Anterior cingulate cortex (tissue), 58 donors: ENCODE measurements at places on chromosomes 4 and X.

DNA sequence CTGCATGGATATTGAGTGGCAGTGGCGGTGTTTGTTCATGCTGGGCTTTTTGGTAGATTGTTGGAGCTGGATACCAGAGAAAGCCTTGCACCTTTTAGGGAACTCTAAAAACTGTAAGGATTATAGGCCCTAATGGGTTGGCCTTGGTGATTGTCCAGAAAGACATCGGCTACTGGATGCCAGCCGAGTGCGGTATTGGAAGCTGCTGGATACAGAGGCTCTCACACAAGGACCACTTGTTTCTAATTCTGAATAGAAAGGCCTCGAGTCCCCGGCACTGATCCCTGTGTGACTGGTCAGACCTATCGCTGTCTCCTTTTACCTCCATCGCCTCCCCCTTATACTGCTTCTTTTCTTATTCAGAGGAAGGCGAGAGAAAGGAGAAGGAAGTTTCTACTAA lies 27.3 kb upstream of the SCOC start:
- no peak for DNase-seq

DNA sequence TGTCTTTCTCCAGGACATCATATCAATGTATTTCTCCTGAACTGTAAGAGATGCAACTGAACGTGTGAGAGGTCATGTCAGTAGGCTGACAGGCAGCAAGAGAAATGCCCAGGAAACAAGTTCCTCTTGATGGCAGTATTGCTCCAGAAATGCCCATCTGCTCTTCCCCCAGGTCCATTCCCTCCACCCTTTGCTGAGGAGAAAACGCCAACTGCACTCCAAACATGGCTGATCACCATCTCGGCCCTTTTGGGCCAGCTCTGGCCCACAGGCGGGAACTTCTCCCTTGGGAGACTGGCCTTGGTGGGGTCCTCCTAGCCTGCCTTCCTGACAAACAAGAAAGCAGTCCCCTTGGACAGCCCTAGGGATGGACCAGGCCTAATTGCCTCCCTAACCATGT lies 276.5 kb upstream of the AGTR2 start:
- DNase-seq: peak; percentile 21

DNA sequence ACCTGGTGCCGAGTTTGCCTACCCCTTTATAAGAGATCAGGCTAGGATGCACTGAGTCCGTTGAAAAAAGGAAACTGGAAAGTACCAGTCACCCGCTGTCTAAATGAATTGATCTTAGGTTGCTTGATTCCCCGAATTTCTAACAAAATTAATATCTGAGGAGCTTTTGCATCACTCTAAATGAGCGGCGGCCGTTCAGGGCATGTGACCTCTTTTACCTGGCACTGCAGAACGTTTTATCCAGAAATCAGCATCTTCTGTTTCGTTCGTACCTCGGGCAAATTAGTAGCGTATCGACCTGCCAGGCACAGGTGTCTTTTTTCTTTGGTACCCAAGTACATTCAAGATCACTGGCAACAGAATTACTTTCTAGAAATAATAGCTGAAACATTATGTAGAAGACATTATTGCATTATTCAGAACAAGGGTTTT lies 876 bp downstream of the KLHL2 start:
- no peak for DNase-seq

DNA sequence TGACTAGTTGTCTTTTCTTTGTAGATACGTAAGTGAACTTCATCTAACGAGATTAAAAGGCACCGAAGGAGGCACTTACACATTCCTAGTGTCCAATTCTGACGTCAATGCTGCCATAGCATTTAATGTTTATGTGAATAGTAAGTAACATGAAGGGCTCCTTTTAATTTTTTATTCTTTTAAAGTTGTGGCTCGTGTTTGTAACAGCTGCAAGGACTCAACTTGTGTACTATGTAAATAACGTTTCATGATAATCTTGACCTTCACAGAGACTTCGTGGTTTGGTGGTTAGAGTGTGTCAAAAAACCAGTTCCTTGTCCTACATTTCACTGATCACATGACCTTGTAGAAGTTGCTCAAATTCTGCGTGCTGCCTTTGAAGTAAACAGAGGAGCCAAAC lies 51.6 kb downstream of the KIT start:
- no peak for DNase-seq

DNA sequence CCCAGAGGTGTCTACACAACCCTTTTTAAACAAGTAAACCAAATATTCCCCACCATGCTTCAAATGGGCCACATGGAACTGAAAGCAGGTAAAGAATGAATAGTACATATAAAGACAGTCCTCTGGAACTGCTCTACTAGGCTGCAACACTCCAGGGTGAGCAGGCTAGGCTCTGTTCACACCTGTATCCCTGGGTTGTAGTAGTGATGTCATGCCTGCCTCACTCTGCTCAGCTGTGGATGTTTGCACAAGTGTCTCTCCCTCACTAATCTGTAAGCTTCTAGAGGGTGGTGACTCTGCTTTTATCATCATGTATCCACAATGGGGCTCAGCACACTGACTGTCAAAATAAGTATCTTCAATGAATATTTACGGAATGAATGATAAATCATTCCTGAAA lies 20.4 kb downstream of the LEF1 start:
- DNase-seq: no peak

DNA sequence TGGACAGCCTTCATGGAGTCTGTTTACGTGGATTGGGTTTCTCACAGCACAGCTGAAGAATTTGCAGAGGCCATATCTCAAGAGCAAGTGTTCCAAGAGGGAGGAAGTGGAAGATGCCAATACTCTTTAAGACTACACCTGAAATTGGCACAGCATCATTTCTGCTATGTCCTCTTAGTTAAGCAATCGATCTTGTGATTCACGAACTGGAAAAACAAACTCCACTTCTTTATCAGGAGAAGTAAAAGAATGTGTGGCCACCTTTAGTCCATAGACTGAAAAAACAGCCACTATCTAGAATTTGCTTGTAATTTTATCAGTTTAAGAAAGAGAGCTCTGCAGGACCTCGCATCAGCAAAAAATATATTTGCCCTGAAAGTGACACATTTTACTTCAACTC lies 473.1 kb upstream of the ATOH1 start:
- no peak for DNase-seq

DNA sequence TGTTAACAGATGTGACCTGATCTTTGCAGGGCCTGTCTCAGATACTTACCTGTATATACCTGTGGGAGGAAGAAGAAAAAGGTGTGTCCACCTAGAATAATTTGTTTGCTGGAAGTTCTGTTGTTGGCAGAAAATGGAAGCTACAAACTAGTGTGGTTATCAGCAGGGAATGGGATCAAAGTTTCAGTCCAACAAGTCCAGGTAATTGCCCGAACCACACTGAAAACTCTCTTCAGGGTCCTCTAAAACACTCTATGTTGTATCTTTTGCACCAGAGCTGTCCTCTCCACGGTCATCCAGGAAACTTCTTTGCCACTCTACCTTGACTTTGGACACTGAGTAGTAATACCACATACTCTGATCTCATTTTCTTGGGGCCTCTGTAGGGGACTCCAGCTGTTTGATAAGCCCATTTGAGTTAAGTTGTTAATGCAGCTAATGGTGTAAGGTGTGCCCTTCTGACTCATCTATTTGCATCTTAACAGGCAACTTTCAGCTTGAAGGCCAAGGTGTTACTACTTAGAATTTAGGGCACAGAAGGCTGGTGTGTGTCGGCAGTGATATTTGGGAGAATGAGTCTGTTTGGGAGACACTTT lies 38.7 kb upstream of the GATB start:
- DNase-seq: no peak

DNA sequence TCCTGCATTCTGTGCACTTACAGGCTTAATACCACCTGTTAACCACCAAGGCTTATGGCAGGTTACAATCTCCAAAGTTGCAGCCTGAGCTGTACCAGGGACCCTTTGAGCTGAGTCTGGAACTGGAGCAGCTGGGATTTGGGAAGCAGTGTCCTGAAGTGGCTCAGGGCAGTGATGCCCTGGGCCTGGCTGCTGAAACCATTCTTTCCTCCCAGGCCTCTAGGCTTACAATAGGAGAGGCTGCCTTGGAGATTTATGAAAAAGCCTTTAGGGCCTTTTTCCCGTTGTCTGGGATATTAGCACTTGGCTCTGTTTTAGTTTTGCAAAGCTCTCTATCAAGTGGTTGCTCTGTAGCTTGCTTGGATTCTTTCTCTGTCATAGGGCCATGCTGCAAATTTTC lies 154.3 kb upstream of the CASK start:
- no peak for DNase-seq

GRCh38 chrX:36434522-36434921 lies 515.0 kb downstream of the CFAP47 start:
- no peak for DNase-seq

DNA sequence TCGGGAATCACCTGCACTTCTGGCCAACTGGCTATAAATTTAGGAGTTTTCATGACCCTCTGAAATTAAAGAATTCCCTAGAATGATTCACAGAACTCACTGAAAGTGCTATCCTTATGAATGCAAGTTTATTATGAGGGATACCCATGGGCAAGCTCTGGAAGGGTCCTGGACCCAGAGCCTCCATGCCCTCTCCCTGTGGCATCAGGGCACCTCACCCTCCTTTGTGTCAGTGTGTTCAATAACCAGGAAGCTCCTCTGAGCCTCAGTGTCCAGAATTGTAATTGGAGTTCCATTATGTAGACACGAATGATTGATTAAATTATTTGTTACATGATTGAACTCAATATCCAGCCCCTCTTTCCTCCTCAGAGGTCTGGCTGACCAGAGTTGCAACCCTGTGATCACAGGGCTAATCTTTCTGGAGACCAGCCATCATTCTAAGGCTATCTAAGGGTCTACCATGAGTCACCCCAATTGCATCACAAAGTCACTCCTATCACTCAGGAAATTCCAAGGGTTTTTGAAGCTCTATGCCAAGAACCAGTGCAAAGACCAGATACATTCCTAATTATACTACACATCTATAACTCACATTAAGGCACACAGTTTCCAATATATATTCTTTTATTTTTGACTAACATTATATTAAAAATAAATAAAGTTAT lies 8.9 kb downstream of the ANXA3 start:
- no peak for DNase-seq
